Mesothelial cell of epicardium (in vitro differentiated cells): ENCODE measurements at places on chromosomes 7 and 10. TPM values are rescaled to one million over a fixed set of nuclear protein-coding genes. Genes with fewer than 3 reads are reported as not detected.

DNA sequence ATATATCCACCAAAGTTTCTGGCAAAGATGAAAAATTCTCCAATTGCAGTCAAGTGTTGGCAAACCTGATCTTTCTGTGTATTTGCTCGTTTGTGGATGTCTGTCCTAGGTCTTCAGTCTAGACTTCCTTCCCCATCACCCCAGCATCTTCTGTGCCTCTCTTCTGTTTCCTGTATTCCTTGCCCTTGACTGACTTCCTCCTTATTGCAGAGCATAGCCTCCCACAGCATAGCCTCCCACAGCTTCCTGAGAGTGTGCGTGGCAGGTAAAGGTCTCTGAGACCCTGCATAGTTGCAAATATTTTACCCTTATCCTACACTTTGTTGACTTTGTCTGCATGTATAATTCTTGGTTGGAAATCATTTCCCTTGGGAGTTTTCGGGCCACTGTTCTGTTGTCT is 18.4 kb downstream of the SLC18A2 start:
- DNase-seq: no peak

DNA sequence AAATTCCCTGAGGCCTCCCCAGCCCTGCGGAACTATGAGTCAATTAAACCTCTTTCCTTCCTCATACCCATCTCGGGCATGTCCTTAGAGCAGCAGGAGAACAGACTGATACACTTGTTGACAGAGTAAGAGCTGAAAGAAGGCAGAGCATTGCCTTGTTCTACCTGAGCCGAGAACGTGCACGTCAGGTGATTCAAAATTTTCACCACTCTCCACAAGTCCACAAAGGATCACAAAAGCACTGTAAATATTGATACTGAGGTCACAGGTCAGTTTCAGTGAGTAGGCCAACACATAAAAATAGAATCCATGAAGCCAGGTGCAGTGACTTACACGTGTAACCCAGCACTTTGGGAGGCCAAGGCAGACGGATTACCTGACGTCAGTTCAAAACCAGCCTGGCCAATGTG is 27.8 kb downstream of the DCLRE1C start:
- no peak for DNase-seq

ZNF804B gene
- total RNA-seq: 0.38 to 0.66 TPM (median 0.47 TPM) in 3 replicates

PLAC9 gene
- total RNA-seq: 24.0 to 30.3 TPM (median 25.1 TPM) in 3 replicates

TMEM176B gene
- total RNA-seq: 1.9 to 2.8 TPM (median 2.3 TPM) in 3 replicates

SLC16A9 gene
- 16.0 to 18.0 TPM (median 17.6 TPM) in 3 replicates for total RNA-seq
